C1 segment of cervical spinal cord (tissue), 14 donors: ENCODE measurements at places on chromosomes 6 and 20.

DNA sequence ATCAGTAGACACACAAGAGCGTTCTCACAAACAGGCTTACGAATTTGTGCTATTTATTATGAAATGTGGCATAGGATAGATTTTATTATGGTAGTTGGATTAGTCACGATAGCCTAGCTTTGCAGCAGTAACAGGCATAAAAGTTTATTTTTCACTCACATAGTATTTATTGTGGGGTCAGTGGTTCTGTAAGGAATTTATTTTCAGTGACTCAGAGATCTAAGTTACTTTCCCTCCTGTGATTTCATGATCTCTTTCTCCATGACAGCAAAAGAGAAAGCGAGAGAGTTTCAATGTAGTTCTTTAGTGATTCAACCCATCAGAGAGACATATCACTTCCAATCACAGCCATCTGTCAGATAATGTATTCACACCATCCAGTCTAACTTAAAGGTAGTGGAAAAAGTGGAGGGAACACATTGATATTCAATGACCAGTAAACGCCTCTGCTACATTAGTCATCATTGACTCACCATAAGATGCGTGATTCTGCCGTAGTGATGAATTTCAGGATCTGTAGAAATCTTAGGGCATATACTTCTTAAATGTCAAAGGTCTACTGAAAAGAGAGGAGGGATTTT, 605.5 kb downstream of the HDGFL1 start:
- no peak for DNase-seq

- DNase-seq = no peak
Observed at GRCh38 chr20:31490752-31491151, 15.7 kb downstream of the REM1 start.

DNA sequence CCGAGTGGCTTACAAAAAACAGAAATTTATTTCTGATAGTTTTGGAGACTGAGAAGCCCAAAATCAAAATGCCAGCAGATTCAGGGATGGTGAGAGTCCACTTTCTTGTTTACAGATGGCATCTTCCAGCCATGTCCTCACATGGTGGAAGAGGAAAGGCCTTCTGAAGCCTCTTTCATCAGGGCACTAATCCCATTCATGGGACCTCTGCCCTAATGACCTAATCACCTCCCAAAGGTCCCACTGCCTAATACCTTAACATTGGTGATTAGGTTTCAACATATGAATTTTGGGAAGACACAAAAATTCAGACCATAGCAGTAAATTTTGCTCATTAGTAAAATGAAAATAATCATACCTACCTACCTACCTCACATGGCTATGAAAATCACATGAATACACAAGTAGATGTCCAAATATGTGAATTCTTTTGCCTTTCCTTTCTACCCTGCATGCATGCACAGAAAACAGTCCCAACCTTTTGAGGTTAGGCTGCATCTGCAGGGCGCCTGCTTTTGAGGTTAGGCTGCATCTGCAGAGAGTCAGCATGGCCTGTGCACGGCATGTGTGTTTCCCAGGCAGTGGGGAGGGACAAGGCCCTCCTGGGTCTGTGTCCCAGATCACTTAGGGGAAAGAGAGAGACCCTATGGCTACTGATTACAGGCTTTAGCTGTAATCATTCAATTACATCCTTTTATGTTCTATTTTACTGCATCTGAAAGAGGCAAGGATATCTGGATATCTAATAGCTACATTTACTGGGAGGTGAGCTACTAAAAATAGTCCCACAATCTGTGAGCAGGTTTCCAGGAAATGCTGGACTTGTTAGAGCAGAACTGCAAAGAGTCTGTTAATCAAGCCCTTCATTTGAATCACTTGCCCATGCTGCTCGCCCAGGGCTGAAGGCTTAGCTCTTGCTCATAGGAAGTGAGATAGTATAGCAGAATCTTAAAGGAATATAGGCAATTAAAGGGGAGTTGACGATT, 497.7 kb upstream of the MARCKS start:
- no peak for DNase-seq

GRCh38 chr20:46132705-46133120, 14.6 kb downstream of the CD40 start:
- peak; percentile 36 for DNase-seq

GRCh38 chr6:35142588-35143569, 1.7 kb upstream of the TCP11 start:
- DNase-seq = no peak

DNA sequence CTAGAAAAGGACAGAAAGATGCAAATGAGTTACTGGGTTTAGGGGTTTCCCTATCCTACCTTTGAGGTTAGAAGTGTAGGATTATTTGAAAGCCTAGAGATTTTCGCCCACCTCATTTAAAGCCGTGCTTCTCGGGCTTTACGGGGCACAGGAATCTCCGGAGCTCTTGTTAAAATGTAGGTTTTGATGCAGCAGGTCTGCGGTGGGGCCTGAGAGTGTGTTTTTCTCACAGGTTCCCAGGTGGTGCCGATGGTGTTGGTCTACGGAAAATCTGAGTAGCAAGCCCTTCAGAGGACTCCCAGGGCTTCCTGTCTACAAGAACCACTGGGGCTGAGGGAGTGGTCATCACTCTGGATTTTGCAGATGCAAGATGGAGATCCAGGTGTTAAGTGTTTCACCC, 47.5 kb downstream of the TRAM2 start:
- no peak for DNase-seq

DNA sequence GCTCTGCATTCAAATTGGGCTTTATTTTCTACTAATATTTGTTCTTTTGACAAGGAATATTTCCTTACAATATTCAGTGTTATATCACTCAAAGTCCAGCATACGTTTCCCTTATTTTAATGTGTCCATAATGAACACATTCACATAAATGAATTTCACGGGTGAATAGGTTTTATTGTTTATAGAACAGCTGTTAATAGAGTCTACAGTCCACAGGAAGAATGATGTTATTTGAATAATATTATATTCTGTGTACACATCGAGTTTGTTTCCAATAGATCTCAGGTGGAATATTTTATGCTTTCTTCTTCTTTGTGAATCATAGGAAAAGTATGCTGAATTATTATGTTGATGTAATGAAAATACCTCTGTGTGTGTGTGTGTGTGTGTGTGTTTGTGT, 582.4 kb downstream of the CDH26 start:
- DNase-seq = no peak

DNA sequence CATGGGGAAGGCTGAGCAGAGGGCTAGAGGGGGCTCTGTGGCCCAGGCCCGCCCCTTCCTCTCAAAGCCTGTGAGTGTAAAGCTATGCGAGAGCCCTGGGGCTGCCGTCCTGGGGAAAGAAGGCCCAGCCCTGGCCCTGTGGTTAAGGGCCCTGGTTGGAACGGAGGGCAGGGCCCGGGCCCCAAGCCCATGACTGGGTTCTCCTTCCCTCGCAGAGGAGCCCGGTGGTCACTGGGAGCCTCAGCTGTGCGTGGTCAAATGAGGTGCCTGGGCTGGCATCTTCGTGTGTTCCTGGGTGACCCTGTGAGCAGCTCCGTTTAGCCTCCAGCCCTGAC, 56.0 kb downstream of the SMOC2 start:
- DNase-seq = no peak

DNA sequence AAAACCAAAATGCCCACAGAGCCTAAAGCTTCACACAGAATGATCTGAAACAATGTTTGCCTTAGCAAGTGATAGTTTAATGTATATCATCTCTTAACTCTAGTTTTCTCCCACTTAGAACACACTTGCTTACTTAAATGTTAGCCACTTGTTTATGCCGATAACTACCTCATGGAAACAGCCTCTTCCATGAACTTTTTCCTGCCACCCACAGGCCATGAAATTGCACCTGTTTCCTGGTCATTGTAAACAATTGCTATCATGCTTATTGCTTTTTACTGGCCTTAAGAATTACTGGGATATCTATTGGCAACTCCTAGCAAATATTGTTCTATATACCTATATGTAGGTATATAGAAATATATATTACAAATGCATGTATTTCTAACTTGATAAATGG, 231.1 kb downstream of the HDGFL1 start:
- no peak for DNase-seq

GRCh38 chr6:257031-257725, 35.1 kb upstream of the DUSP22 start:
- no peak for DNase-seq
